ENCODE measurements at places on chromosomes 6 and 20.

DNA sequence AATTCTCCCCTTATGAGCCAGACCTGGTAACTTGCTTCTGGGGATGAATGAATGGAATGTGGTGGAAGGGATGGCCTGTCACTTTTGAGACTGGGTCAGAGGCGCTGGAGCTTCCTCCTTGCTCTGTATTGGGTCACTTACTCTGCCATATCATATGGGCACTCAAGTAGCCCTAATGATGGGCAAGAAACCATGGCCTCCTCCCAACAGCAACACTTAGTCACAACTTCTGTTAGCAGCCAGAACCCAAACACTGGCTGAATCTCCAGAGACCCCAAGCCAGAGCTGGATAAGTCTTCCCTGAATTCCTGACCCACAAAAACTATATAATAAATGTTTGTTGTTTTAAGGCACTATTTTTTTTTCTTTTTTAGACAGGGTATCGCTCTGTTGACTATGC is 5.5 kb downstream of the E2F1 start:
- DNase-seq, result no peak

GRCh38 chr6:9399916-9400315 is 964.6 kb upstream of the SLC35B3 start:
- DNase-seq, result no peak

DNA sequence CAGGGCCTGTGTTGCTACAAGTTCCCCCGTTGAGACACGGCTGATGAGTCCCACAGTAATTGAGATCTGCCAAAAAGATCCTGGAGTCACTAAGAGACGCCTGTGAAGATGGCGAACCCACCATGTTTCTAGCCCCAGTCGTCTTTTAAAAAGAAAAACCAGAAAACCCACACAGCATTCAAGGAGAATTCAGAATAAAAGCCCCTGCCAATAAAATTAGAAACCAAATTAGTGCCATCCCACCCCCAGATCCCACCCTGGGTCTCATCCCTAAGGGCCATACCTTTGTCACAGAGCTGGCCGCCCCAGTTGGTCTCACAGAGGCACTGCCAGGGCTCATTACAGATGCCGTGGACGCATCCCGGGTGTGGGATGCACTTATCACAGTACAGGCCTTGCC is 21.6 kb downstream of the JAG1 start:
- no peak for DNase-seq

- peak; percentile 20 for DNase-seq
Measured at GRCh38 chr6:85354761-85355618, 94.9 kb upstream of the NT5E start.

DNA sequence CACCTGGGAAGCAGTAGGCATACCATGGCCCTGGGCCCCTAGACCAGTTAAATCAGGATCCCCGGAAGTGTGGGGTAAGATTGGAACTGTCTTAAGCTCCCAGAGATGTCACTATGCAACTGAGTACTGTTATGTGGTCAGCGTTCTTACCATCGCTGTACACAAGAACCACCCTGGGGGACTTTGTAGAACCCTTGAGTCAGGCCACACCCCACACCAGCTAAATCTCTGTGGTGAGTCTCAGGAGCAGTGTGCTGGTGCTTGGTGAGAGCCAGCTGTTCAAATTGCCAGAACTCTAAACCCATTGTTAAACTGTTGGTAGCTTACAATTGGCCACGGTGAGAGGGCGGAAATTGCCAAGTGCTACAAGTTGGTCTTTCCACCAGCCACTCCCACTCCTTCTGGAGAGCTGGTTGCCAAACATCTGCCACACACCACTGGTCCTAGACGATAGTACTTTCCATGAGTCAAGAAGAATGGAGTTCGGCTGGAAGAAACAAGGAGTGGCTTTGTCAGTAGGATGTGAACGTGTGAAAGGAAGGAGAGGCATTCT is 80.5 kb upstream of the SYNDIG1 start:
- DNase-seq, result no peak

DNA sequence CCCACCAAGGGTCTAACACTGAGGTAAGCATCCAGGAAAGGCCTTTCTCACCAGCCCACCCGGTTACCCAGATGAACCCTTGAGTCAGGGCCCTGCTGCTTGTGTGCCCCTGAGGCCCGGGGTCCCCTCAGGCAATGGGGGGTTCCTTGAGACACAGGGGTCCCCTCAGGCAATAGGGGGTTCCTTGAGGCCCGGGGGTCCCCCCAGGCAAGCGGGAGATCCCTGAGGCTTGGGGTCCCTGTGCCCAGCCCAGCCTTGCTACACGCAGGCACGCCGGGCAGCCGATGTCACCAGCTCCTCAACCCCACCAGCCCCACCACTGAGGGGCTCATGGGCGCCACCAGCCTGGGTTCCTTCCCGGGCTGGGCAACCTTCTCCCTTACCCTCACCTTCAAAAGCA is 247.2 kb downstream of the TTLL2 start:
- no peak for DNase-seq

GRCh38 chr6:168347615-168348014 is 28.0 kb upstream of the DACT2 start:
- no peak for DNase-seq

- peak; percentile 84 for DNase-seq
Measured at GRCh38 chr6:155171109-155171746, 92.6 kb upstream of the CLDN20 start.

- DNase-seq, result no peak
Measured at GRCh38 chr20:59616306-59616705, 12.0 kb downstream of the PHACTR3 start.

DNA sequence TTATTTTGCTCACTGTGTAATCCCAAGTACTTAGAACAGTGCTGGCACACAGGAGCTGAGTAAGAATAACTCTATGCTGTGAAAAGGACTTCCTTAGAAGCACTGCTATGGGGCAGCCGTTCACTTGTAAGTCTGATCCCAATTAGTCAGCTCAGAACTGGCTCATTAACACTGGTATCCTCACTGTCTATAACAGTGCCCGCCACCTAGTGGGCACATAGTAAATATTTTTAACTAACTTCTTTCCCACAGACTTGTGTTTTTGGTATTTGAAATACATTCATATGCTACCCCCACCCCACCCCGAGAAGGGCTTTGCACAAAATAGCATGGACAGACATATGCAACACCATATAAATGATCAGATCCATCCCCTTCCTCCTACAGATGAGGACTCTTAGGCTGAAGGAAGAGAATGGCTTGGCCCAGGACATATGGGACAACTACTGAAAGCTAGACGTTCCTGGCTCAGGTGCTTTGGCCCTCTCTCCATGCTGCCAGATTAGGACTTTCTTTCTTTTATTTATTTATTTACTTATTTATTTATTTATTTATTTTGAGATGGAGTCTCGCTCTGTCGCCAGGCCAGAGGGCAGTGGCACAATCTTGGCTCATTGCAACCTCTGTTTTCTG is 47.1 kb downstream of the DST start:
- DNase-seq, result peak; percentile 52

- no peak for DNase-seq
Measured at GRCh38 chr6:149271348-149272340, 45.9 kb upstream of the TAB2 start.

DNA sequence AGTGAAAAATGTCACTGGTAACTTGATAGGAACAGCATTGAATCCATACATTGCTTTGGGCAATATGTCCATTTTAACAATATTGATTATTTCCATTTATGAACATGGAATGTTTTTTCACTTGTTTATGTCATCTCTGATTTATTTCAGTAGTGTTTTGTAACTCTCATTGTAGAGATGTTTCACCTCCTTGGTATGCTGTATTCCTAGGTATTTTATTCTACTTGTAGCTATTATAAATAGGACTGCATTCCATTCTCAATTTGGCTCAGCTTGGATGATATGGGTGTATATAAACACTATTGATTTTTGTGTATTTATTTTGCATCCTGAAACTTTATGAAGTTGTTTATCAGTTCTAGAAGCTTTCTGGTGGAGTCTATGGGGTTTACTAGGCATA is 730.3 kb downstream of the DOK5 start:
- no peak for DNase-seq

DNA sequence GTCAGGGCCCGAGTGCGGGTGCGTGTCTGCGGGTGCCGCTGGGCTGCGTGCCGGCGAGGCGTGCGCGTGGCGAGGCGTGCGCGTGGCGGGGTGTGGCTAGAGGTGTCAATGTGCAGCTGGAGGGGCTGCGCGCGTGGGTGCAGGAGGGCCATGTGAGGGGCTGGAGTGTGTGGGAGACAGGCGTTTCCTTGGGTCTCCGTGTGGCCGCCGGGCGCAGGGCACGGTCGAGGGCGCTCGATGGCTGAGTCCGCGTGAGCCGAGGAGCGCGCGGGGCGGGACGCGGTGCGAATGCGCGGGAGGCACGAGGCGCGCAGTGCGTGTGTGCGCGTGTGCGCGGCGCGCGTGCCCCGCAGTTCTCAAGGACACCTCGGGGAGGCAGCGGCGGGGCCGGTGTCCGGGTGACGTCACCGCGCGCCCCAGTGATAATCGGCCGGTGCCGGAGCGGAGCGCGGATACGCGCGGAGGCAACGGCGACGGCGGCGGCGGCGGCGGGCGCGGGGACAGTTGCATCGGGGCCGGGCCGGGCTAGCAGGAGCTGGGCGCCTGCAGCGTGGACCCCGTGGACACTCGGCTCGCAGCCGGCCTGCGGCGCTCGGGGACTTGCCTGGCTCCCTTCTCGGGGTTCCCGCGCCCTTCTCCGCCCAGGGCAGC is 38.7 kb downstream of the YTHDF1 start:
- no peak for DNase-seq
